ENCODE measurements at places on chromosomes 5 and 9.
A peak's percentile ranks its signal among the peaks of the same experiment; 100 is the strongest.

- DNase-seq: no peak
Measured at GRCh38 chr9:106864373-106865143, 1.6 kb downstream of the ZNF462 start.

DNA sequence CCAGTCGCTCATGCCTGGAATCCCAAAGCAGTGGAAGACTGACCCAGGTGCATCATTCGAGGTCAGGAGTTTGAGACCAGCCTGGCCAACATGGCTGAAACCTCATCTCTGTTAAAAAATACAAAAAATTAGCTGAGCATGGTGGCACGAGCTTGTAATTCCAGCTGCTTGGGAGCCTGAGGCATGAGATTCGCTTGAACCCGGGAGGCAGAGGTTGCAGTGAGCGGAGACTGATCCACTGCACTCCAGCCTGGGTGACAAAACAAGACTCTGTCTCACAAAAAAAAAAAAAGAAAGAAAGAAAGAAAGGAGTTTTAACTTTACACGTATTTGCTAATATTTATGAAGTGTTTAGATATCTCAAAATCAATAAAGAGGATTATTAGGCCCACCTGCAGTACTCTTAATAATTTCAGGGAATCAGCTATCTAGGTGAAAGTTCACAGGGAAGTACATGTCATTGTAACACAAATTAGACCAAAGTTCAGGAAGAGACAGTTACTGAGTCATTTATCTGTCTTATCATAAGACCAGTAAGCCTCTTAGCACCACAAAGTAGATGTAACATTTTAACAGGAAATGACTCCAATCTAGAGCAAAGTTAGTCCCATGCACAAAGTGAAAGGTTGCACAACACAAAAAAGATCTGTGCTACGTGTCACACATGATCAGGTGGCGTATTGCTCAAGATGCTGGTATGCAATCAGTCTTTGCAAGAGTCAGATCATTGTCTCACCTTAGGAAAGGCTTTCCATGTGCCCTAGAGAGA lies 34.1 kb upstream of the PLIN2 start:
- no peak for DNase-seq

GRCh38 chr5:177403102-177403791 lies 2.8 kb upstream of the PFN3 start:
- peak; percentile 57 for DNase-seq

DNA sequence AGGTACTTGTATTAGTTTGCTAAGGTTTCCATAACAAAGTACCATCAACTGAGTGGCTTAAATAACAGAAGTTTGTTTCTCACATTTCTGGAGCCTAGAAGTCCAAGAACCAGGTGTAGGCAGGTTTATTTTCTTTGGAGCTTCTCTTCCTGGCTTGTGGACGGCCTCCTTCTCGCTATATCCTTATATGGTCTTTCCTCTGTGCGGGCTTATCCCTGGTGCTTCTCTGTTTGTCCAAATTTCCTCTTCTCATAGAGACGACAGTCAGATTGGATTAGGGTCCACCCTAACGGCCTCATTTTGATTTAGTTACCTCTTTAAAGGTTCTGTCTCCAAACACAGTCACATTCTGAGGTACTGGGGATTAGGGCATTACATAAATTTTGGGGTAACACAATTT lies 88.3 kb downstream of the RMI1 start:
- DNase-seq: no peak

DNA sequence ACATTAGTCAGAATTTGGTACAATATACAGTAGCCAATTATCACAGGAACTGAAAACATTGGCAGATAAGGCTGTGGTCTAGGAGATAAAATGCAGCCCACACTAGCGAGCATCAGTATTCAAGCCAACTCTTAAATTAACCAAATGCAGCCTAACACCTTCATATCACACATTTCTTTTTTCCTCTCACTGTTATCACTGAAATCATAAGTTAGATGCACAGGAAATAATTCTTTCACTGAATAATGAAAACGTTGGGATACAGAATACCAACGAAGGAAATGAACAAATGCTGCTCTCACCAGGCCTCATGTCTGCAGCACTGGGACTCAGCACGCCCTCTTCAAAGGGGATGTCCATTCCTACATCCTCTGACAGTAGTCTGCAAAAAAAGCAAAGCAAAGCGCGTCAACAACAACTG lies 109.1 kb upstream of the PCA3 start:
- no peak for DNase-seq

Measured in naive B cell (primary cell).